ENCODE measurements at places on chromosomes 4 and X.

GRCh38 chr4:11427121-11427996, 1.3 kb downstream of the HS3ST1 start:
- no peak for DNase-seq

DNA sequence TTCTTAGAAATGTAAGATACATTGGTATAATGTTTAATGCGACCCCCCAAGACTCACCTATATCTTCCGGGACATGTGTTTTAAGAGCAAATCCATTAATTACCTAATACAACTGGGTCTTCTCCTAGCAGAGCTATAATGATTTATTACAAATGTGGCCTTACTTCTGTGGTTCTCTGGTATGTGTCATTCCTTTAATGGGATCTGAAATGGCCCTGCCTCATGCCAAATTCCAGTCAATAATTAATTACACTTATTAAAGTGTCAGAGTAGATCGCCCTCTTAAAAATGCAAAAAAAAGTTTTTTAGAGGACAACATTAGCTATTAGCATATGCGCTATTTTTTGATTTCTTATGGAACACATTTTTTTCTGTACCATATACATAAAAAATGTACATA, 17.0 kb downstream of the HPSE start:
- DNase-seq: no peak

DNA sequence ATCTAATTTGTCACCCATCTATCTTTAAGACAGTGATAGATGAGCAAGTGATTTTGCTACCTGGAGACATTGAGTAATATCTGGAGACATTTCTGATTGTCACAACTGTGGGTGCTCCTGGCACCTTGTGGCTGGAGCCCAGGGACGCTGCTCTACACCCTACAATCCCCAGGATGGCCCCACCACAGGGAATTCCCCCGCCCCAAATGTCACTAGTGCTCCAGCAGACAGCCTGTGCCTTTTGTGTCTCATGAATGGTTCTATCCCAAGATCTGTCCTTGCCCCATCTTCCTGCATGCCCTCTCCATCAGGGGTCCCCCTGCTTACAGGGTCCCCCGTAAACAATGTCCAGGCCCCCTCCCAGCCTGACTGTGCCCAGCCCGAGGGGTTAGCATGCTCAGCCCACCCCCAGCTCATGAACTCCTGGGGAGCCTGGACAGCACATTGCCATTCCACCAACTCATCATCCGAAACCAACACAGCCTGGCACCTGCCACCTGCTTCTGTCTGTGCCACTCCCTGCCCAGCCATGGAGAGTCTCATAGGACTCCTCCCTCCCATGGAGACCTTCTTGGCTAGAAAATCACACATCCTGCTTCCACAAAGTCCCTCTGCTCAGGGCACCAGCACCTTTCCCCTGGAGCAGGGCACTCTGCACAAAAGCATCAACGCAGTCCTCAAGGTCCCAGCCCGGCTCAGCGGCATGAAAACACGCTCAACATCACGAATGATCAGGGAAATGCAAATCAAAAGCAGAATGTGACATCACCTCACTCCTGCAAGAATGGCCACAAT, 5.7 kb downstream of the P2RY8 start:
- DNase-seq: no peak

DNA sequence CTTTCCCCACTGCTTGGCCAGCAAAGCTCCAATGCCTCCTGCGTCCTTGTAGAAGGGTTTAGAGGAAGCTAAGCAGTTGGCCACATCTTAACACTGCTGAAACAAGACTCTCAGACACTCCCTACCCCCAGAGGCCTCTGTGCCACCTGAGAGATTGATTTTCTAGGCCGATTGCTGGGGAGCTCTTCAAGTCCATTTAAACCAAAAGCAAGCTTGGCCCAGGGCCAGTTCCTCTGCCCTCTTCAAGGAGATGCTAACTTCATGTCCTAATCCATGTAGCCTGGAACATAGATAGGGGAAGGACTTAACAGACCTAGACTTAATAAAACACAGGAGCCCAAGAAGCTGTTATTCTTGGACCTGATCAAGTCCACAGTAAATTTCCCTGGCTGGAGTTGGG, 27.2 kb upstream of the FMR1NB start:
- no peak for DNase-seq

DNA sequence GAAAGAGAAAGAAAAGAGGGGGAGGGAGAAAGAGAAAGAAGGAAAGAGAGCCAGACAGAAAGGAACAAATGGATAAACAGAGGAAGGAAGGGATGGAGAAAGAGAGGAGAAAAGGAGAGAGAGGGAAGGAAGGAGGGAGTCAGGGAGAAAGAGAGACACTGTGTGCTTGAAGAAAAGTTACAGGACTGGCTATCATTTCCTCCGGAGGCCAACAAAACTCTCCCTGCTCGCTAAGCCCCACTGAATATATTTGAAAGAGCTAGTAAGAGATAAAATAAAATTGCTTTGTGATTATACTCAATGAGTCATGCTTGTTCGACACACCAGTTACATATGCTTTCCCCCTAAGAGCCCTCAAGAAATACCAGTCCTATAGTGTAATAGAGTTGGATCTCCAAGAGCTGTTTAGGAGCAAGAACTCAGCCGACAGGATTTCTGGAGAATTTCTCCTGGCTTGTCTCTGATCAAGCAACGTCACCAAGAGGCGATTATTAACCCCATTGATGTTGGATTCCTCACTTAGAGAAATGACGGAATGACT, 102.2 kb downstream of the MXRA5 start:
- no peak for DNase-seq

- DNase-seq: no peak
Observed at GRCh38 chrX:13666836-13667235, 13.9 kb downstream of the TCEANC start.

DNA sequence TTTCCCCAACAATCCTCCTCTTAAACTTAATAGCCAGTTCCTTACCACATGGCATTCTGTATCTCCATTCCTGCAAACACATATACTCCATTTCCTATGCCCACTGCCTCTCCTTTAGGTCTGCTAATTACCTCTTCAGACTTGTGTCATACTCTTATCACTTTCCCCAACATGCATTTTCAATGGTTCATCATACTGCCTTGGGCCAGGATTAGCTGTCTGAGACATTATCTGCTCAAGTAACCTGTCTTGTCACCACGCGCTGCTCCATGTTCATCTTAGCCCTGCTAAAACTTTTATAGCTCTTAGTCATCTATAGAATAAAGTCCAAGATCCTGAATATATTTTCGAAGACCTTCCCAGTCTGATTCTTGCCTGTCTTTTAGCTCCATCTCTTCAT, 224.1 kb upstream of the GK2 start:
- DNase-seq: no peak

DNA sequence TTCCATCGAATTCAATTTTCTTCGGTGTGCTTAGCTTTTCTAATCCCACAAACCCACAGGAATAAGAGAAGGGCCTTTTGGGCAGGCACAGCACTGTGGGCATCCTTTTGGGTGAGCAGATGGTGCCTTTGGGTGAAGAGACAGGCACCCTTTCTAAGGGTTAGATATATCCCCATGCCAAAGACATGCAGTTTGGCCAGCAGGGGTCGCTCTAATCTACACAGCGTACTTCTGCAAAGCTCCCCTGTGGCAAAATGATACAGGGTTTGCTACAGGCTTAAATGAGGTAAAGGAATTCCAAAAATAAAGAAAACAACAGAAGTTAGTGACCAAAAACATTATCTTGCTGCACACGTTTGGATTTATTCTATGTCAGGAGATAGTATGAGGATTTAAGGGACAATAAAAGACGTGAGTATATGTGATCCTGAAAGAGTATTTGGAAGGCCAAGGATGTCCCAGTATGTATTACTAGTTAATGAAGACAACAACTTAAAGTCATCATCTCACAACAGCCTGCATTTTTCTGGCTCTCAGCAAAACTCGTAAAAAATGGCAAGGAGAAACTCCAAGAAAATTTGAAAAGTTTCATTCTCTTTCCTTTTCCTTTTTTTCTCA, 49.5 kb downstream of the PHEX start:
- peak; percentile 2 for DNase-seq

DNA sequence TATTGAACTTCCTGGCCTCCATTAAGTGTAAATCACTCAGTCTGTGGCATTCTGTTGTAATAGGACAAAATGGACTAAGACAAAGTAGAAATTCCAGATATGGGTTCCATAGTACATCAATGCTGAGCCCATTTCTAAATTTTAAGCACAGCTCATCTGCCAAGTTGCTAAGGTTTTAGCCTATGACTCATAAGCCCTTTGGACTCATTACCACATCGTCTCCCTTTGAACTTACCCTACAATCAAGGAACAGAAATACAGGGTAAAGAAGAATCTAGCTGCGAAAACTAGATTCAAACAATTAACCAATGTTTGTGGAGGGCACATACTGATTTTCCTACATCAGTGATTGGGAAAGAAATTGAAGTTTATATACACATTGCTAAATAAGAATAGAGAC, 31.8 kb downstream of the NAA11 start:
- no peak for DNase-seq

DNA sequence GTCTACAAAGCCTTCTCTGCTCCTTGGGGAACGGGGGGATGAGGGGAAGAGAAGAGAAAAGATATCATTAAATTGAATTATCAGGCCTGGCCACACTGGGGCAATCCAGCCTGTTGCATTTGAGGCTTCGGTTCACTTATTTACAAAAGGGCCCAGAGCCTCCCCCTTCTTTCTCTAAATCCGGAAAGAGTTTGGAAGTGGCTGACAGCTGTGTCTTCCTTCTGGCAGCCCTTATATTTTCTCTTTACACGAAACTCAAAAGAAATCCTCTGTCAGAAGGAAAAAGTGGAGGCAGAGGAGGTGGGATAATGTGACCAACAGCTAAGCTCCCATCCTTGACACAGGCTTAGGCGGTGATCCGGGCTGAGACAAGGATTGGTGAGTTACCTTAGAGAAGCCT, 158.3 kb upstream of the TAPT1 start:
- DNase-seq: no peak

- no peak for DNase-seq
Observed at GRCh38 chr4:85477534-85477933, 2.6 kb downstream of the ARHGAP24 start.

- DNase-seq: no peak
Observed at GRCh38 chr4:183989461-183989860, 84.4 kb downstream of the STOX2 start.

DNA sequence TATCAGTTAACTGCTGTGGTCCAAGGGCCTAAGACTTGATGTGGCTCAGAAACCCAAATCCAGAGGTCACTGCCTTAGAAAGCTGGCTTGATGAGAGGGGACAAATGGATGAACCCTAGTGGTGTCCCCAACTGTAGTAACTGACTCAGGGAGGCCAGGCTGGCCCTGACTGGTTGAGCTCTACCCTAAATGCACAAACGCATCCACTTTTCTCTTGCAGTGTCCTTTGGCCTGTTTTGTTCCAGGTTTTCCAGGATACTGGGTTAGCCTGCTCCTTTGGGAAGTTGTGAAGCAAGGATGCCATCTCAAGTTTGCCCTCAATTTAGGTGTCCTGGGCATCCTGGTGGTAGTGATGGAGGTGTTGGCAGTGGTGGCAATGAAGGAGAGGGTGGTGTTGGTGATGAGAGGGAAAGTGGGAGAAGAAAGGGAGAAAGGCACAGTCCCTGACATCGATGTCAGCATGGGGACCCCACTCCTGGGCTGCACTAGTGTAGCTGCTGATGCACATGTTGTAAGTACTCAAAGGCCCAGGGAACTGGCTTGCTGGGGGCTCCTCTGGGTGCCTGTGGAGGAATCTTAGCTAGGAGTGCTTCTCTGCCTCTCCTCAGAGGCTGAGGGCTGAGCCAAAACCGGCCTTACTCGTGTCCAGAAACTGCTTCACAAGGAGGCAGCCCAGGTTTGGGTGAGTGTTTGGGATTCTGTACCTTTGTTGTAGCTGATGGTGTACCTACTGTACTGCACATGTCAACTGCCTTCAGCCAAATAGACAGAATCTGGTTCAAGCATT, 2.9 kb upstream of the HAND2 start:
- DNase-seq: no peak

DNA sequence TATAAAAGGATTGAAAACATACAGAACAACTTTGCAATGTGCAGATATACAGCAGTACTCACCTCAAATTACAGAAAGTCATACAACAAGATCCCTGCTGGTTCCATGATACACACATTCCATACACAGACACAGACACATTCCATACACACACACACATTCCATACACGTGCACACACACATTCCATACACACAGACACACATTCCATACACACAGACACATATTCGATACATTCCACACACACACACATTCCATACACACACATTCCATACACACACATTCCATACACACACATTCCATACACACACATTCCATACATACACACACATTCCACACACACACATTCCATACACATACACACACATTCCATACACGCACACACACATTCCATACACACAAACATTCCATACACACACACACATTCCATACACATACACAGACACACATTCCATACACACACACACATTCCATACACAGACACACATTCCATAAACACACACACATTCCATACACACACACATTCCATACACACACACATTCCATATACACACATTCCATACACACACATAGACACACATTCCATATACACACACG, 13.7 kb downstream of the LINC00632 start:
- DNase-seq: no peak

DNA sequence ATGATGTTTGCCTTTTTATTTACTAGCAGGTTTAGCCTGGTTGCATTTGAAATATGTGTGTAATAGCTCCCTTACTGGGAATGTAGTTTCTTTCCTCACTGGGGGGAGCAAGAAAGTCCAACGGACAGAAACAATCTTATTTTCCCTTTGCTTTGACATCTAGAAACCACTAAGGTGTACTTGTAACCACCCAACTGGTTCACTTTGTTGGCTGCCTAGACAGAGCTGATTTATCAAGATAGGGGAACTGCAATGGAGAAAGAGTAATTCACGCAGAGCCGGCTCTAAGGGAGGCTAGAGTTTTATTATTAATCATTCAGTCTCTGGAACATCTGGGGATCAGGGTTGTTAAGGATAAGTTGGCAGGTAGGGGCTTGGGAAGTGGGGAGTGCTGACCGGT, 30.3 kb downstream of the XG start:
- DNase-seq: no peak

DNA sequence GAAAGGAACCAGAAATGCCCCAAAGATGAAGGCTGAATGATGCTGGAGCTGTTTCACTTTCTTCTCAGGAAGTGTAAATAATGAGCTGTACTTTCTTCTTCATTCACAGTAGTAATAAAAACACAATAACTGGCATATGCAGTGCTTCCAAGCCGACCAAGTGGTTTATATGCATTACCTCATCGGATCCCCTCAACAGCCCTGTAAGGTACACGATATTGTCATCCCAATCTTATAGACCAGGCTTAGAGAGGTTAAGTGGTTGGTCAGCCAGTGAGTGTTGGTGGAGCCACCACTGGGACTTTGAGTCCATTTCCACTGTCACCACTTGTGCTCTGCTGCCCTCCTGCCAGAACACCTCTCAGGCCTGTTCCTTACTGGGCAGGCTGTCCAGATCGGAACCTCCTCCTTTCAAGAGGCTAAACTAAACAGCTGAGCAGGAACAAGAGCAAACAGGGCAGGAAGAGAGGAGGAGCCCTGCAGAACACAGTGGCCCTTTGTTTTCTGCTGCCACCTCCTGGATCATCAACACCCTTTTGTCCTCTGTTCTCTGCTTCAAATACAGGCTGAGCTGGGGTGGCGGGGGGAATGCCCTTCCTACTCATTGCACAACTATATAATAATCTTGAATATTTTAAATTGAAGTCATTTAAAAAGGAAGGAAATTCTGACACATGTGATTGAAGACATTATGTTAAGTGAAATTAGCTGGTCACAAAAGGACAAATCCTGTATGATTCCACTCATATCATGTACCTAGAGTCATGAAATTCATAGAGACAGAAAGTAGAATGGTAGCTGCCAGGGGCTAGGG, 112.5 kb upstream of the ATP6AP2 start:
- no peak for DNase-seq
